ENCODE measurements at places on chromosomes 4 and X.

GRCh38 chrX:124127496-124127895 is 166.0 kb downstream of the STAG2 start:
- DNase-seq, result no peak

GRCh38 chrX:4844376-4844775 is 1130.9 kb upstream of the PRKX start:
- DNase-seq, result no peak

DNA sequence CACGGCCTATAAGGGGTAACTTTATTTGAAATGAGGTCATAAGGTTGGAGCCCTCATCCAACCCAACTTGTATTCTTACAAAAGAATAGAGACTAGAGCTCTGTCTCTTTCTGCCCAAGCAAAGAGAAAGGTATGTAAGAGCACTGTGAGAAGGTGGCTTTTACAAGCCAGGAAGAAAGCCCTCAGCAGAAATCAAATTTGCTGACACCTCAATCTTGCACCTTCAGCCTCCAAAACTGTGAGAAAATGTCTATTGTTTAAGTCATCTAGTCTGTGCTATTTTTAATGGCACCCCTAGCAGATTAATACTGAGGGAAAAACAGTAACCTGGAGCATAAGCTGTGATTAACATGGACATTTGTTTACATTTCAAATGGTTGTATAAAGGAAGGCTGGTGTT is 860.7 kb downstream of the PCDH7 start:
- no peak for DNase-seq

- DNase-seq, result no peak
These were observed 8.0 kb downstream of the APLN start for GRCh38 chrX:129646566-129647417.

DNA sequence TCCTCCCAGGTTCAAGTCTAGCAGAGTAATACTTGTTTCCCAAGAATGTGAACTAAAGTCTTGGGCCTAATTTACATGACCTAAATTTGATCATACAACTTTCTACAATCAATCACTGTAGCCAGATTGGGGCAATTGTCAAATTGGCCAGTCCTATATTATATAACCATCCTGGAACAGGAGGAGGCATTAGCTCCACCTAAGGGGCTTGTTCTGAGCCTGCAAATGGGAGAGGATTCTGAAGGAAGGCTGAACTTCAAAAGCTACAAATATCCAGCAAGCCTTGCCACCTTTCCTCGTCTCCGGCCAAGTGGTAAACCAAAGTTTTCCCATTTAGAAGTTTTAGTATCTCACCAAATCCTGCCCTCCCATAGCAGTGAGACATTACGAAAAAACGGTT is 1289.6 kb upstream of the TENM3 start:
- DNase-seq, result no peak

DNA sequence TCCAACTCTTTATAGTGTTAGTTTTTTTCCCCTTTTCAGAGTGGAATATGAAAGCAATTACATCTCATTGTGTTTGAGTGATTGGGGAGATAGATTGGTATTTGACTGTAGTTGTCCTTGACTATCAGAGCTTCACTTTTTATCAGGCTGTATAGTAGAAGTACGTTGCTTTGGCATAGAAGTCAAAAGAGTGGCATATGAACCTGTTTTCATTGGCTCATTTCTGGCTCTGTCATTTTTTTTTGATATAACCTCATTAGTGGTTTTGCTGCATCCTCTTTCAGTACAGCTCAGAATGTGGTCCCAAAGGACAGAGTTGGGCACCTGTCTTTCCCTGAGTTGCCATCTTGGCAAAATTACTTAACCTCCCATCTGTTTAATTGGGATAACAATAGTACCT is 1.4 kb downstream of the TMA16 start:
- DNase-seq, result no peak

- DNase-seq, result no peak
These were observed 52.9 kb upstream of the EDA start for GRCh38 chrX:69562904-69563578.

DNA sequence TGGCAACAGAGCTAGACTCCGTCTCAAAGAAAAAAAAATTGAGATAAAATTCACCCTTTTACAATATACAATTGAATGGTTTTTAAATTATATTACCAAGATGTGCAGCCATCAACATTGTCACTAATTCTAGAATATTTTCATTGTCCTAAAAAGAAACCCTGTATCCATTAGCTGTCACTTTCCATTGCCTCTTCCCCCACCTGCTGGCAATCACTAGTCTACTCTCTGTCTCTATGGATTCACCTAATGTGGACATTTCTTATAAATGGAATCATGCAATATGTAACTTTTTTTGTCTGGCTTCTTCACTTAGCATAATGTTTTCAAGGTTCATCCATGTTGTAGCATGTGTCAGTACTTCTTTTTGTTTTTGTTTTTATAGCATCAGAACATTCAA is 20.8 kb downstream of the ABHD18 start:
- DNase-seq, result no peak

GRCh38 chr4:179165000-179165738 is 1722.9 kb upstream of the AGA start:
- DNase-seq, result no peak

GRCh38 chr4:106595906-106596305 is 227.3 kb upstream of the GIMD1 start:
- DNase-seq, result no peak

- DNase-seq, result no peak
These were observed 1495.5 kb upstream of the ADGRL3 start for GRCh38 chr4:59704616-59705015.

DNA sequence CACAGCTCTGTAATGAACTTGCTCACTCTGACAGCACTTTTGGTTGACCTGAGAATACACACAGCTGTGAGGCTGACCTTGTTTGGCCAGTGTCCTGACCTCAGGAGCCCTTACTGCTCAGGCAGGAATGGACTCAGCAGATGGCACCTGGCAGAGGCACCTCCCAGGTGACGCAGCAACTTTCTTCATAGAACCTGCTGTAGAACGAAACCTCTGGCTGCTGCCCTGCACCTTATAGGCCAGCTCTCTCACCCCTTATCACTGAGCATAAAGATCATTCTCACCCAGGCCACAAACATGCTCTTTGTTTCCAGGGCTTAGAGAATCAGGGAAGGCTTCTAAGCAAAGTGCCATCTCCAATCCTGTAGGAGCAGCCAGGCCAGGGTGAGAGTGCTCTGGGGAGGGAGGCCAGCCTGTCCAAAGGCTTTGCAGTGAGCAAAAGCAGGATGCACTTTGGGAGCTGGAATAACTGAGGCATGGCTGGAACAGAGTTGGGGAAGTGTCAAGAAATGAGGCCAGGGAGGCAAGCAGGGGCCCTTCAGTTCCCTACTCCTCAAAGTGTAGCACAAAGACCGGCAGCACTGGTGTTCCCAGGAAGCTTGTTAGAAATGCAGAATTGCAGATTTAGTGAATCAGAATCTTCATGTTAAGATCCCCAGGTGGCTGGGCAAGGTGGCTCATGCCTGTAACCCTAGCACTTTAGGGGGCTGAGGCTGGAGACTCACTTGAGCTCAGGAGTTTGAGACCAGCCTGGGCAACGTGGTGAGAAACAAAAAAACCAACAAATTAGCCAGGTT is 13.3 kb upstream of the CENPU start:
- no peak for DNase-seq

DNA sequence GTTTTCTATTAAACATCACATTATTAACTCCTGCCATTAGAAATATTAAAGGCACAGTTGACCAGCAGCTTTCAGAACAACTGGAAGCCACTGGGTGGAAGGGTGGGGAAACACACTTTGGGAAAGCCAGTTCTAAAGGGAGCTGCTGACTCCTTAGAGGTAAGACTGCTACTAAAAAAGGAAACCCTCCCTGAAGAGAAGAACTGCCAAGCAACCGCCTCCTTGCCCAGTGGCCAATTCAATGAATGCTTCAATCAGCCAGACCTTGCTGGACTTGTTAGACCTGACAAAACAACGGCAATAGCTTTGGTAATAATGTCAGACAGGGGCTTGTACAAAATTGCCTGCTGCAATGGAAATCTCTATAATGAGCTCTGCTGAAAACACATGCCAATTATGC is 15.6 kb downstream of the OPHN1 start:
- DNase-seq, result no peak

DNA sequence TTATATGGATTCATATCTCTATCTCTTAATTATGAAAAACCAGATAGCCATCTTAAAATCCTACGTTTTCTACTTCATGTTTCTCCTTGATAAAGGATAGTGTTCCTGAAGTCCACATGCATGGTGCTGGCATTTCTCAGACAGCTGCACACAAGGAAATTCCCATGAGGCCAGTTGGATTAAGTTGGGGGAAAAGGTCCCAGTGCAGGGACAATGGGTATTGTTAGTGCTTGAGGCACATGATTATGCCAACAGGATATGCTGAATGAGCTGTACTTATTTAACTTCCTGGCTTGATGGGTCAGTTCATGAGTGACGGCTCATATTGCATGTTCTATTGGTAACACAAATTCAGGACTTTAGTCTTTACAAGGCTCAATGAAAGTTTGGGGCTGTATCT is 913.9 kb upstream of the NDST4 start:
- no peak for DNase-seq

- no peak for DNase-seq
These were observed 308.6 kb downstream of the PTTG2 start for GRCh38 chr4:38268837-38269236.

- no peak for DNase-seq
These were observed 200.3 kb downstream of the PDGFC start for GRCh38 chr4:156771171-156771837.

GRCh38 chr4:82467471-82467870 is 37.1 kb downstream of the ENOPH1 start:
- no peak for DNase-seq

DNA sequence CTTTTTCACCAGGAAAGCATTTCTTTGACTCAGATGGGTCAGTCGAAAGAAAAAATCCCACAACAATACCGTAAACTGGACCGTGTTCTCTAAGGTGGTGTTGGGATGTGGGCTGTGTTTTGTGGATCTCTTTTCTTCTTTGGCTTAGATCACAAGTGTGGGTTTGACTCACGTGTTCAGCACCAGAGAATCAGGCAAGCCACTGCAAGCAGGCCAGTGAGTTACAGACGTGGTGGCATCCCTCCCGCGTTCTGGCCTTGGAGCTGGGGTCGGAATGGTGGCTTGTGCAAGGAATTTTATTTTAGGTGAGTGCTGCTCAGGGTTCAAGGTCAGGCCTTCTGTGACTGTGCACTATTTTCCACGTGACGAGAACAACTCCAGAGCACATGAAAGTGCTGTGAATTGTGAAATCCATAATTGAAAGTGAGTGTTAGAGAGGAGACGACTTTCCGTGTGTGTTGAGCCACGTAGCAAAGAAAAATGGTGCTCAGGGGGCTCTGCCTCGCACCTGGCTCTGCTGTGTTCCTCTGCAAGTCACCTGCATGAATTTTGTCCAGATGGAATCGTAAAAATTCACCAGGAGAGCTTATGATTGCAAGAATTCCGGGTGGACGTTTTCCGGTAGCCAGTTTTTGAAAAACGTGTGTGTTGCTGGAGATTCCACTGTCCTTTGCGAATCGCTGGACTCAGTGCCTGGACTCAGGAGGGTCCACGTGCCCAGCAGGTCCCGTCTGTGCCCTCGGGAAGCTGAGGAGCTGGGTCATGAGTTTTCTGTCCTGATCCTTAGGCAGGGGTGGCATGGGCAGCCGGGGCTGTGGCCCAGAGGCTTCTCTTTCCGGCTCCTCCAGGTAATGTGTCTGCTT is 33.6 kb upstream of the HGFAC start:
- no peak for DNase-seq

- DNase-seq, result peak; percentile 4
These were observed 72.9 kb upstream of the ENOX2 start for GRCh38 chrX:130975947-130976346.

DNA sequence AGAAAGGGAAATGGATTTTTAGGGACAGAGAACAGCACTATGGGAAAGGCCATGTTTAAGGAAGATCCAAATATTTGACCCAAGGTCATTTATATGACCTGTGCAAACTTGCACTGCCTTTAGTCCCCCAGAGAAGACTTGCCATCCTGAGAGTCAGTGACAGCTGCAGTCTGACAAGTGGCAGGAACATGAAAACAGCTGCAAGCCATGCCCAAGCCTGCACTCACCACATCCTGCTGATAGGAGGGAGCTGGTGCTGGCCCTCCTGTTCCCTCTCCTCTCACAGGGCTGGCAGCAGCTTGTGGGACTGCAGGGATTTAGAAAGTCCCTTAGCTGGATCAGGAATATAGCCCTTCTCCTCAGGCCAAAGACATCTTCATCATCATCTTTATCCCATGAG is 187.7 kb downstream of the RAP1GDS1 start:
- DNase-seq, result no peak

GRCh38 chr4:13750594-13750993 is 123.1 kb upstream of the BOD1L1 start:
- DNase-seq, result no peak

DNA sequence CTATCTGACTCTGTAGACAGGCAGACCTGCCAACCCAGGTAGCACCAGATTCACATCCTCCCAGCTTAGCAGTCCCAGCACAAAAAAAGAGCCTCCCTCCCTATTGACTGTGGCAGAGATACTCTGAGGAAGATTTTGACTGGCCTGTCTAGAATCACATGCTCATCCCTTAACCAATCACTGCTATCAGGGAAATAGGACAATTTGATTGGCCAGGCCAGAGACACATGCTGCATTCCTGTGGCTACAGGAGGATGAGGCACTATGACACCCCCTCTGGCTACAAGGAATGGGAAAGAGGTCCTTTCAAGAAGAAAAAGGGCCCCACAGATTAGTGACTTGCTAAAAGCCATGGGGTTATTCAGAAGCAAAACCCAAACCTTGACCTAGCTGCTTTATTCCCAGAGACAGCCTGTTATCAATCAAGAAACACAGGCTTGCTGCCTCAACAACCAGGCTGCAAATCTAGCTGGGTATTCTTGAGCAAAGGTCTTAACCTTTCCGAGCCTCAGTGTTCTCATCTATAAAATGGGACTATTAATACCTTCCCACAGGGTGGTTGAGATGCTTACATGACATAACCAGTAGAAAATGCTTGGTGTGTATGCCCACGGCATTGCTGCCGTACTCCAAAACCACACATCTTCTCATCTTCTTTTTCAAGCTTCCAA is 147.6 kb downstream of the BCOR start:
- DNase-seq, result no peak

GRCh38 chrX:72604705-72605104 is 32.1 kb upstream of the HDAC8 start:
- no peak for DNase-seq

GRCh38 chr4:147407261-147408045 is 73.4 kb upstream of the EDNRA start:
- no peak for DNase-seq

- no peak for DNase-seq
These were observed 6.0 kb upstream of the VSIG4 start for GRCh38 chrX:66045894-66046293.

DNA sequence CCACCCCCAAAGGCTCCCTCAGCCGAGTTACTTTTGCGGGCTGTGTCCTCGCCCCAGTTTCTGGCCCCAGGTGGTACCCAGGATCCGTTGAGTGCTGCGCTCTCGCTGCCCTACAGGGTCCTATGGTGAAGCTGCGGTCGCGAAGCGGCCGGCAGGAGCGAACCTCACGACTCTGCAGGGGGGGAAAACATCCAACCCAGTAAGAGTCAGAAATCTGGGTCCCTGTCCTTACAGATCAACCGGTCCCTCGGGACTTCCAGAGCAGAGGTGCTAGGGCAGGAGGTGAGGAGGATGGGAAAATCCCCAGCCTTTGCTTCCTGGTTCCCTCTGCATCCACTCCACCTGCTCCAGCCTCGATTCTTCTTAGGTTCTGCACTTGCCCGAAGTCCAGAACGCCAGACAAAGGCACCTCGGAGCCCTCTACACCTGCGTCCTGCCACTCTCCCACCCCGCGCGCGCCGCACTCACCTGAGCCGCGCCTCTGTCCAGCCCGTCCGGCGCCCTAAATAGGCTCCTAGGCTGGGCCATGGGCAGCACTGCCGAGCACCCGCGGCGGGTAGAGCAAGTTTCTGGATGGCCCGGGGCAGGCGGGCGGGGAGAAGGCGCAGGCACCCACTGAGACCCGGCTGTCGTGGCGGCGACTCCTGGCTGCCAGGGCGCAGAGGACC is at the start of gene HS3ST1:
Gene HS3ST1, minus strand, starts transcription at position 664 of the 668 bp plus-strand sequence. CDS start 28,889 bp downstream, outside the sequence.
- DNase-seq, result no peak
